ENCODE measurements at places on chromosomes 16 and 17. TPM values are rescaled to one million over a fixed set of nuclear protein-coding genes. Genes with fewer than 3 reads are reported as not detected.

RPS6KB1 gene
- total RNA-seq = 17.2 TPM

DNA sequence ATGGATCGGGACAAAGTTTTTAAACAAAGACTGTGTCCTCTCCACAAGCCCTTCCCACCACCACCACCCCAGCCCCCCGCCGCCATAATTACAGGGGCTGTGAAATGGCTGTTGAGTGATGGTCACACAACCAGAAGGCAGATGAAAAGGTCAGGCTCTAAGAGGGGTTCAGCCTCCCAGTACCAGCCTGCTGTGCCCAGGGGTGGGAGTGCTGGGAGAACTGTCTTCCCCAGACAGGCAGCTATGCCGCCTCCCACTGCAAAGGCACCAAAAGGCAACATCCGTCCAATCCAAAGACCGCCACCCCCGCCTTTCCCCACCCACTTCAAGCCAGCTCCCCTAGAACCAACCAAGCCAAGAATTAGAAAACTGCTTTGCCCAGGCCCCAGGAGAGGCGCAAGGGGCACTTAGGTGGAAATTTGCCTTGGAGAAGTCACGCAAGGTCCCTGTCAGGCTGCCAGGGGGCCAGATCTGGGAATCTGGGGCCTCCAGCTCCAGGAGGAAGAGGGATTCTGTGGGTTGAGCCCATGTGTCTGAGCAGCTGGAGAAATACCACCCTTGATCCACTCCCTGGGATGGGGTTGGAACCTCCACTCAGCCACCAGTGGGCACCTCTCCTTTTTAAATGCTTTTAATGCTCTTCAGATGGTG, 14.4 kb downstream of the CARHSP1 start:
- DNase-seq = no peak

DNA sequence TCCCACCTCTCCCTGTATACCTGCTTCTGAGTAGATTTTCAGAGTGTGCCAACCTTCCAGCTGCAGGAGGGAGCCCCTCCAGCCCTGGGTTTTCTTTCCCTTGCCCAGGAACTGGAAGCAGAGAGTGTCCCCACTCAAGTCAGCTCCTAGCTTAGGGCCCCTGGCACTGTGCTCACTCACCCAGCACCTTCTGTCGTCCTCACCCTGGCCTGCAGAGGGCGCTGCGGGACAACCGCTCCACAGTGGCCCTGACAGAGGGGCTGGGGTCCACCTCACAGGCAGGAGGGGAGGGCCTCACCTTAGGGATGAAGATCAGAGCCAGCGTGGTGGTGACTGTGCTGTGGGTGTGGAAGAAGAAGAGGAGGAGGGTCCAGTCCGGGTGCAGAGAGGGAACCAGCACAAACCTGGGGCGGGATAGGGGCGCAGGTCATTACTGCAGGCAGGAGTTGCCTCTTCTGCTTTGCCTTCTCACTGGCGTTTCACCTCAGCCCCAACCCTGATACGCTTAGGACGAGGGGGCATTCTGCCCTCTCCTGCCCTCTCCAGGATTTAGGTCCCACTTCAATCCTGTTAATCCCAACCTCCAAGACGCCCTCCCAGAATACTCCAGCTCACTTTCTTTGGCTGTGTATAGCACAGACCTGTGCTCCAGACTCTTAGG, 10.0 kb downstream of the GPR179 start:
- peak; percentile 70 for DNase-seq

GGT6 gene
- total RNA-seq = 0.19 TPM

GRCh38 chr17:46026166-46027047, 27.4 kb downstream of the STH start:
- no peak for DNase-seq
